Smooth muscle cell of bladder (primary cell): ENCODE measurements at places on chromosomes 2 and 18. TPM values are rescaled to one million over a fixed set of nuclear protein-coding genes. Genes with fewer than 3 reads are reported as not detected.

The RAD51AP2 gene
- total RNA-seq, result not detected in 2 replicates

The KCNK3 gene
- 0.18 and 0.28 TPM in 2 replicates for total RNA-seq

The NDUFB3 gene
- total RNA-seq, result 110 and 118 TPM in 2 replicates

The CPLX4 gene
- total RNA-seq, result not detected in 2 replicates

The DUSP19 gene
- total RNA-seq, result 3.4 and 3.8 TPM in 2 replicates

The DIPK1C gene
- total RNA-seq, result not detected in 2 replicates

The CNGA3 gene
- total RNA-seq, result under 0.01 TPM in 1 of 2 replicates, not detected in the other

The INPP5D gene
- 0.43 and 0.46 TPM in 2 replicates for total RNA-seq

The SGO2 gene
- total RNA-seq, result 2.1 TPM in 2 replicates

The PAX8 gene
- 0.14 and 0.37 TPM in 2 replicates for total RNA-seq

The MBD5 gene
- 15.1 and 19.3 TPM in 2 replicates for total RNA-seq

The SIGLEC15 gene
- total RNA-seq, result 0.14 and 0.92 TPM in 2 replicates

The ZBTB7C gene
- total RNA-seq, result under 0.01 TPM in 2 replicates

The LOXHD1 gene
- total RNA-seq, result under 0.01 TPM in 1 of 2 replicates, not detected in the other

The ASXL3 gene
- 0.43 and 0.46 TPM in 2 replicates for total RNA-seq

The COLEC11 gene
- 0.57 and 1.4 TPM in 2 replicates for total RNA-seq

The OTOS gene
- not detected in 2 replicates for total RNA-seq

The SGPP2 gene
- total RNA-seq, result not detected in 2 replicates

The PARD3B gene
- total RNA-seq, result 16.5 and 19.1 TPM in 2 replicates

The RAB6D gene
- total RNA-seq, result not detected in 2 replicates

The PLCD4 gene
- 1.8 TPM in 2 replicates for total RNA-seq

The FZD7 gene
- 68.4 and 109 TPM in 2 replicates for total RNA-seq

The ANO7 gene
- 0.43 and 0.83 TPM in 2 replicates for total RNA-seq

The ITGB1BP1 gene
- total RNA-seq, result 33.7 and 56.9 TPM in 2 replicates

The PDE1A gene
- 27.2 and 42.4 TPM in 2 replicates for total RNA-seq

The NETO1 gene
- not detected in 2 replicates for total RNA-seq

The TEKT4 gene
- total RNA-seq, result not detected in 2 replicates

The MROH2A gene
- under 0.01 and 0.14 TPM in 2 replicates for total RNA-seq

The KCNJ3 gene
- not detected in 2 replicates for total RNA-seq

The PCARE gene
- total RNA-seq, result under 0.01 TPM in 1 of 2 replicates, not detected in the other

The CCDC68 gene
- total RNA-seq, result 6.9 and 27.0 TPM in 2 replicates

The NR4A2 gene
- total RNA-seq, result 0.09 and 1.00 TPM in 2 replicates

The TRIB2 gene
- 13.2 and 34.6 TPM in 2 replicates for total RNA-seq

The PSMA8 gene
- not detected in 2 replicates for total RNA-seq

The LYPD6 gene
- total RNA-seq, result 0.18 and 0.57 TPM in 2 replicates

The IL18RAP gene
- not detected in 2 replicates for total RNA-seq

The UGT1A8 gene
- total RNA-seq, result 0.37 and 0.71 TPM in 2 replicates

The ST8SIA3 gene
- not detected in 2 replicates for total RNA-seq

The PDCD1 gene
- total RNA-seq, result not detected in 2 replicates

The LRP1B gene
- total RNA-seq, result under 0.01 TPM in 2 replicates

The AMER3 gene
- not detected in 2 replicates for total RNA-seq

The BOLL gene
- total RNA-seq, result not detected in 2 replicates

The LOXL3 gene
- total RNA-seq, result 34.4 and 57.5 TPM in 2 replicates

The VAMP5 gene
- 32.8 and 39.0 TPM in 2 replicates for total RNA-seq

The HK2 gene
- total RNA-seq, result 86.0 and 91.0 TPM in 2 replicates

The CLEC4F gene
- total RNA-seq, result not detected in 2 replicates

The CROCC2 gene
- total RNA-seq, result 0.09 and 0.14 TPM in 2 replicates

The HOXD11 gene
- 0.14 and 0.18 TPM in 2 replicates for total RNA-seq

The CPS1 gene
- total RNA-seq, result 15.5 and 18.4 TPM in 2 replicates

The SNORC gene
- total RNA-seq, result 0.57 and 0.92 TPM in 2 replicates

The TCF7L1 gene
- total RNA-seq, result 1.00 and 1.0 TPM in 2 replicates

The SCYGR6 gene
- not detected in 2 replicates for total RNA-seq

The PRSS56 gene
- total RNA-seq, result not detected in 2 replicates

The RIT2 gene
- total RNA-seq, result not detected in 2 replicates

The EMILIN1 gene
- total RNA-seq, result 203 and 242 TPM in 2 replicates
